NCI-H524 treated with DMSO at 0.1 percent for 48 hours (cell line): ENCODE measurements at places on chromosomes 6 and 20.
A peak's percentile ranks its signal among the peaks of the same experiment; 100 is the strongest.

- no peak for DNase-seq
Measured at GRCh38 chr20:41989935-41990635, 371.9 kb upstream of the CHD6 start.

DNA sequence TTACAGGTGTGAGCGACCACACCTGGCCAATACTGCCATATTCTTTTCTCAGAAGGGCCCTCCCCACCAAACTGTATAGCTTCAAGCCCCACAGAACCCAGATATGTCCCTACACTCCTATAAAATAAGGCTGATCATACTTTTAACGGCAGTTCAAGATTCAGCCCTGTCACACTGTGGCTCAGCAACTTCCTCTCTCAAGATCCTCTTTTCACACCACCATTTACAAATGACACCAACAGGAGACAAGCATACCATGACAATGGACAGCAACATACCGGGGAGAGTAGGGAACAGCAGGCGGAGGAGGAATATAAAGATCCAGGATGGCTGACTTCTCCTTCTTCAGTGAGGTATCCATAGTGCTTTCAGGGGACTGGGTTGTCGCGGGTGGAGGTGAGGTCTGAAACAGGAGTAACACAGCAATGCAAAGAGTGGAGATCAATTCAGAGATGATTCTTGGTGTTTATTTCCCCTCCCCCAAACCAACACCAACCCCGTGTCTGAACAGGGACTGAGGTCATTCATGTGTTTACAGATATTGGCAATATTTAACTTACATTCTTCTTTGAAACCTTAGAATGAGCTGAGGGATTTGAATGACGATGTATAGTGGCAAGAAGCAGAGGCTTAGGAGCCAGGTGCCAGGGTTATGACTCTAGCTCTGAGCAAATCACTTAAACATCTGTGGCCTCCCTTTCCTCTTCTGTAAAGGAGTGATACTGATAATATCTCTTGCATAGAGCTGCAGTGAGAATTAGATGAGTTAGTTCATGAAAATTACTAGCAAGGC lies 57.6 kb upstream of the IPCEF1 start:
- DNase-seq: peak; percentile 23

- DNase-seq: no peak
Measured at GRCh38 chr20:7984192-7984591, 35.4 kb downstream of the TMX4 start.

DNA sequence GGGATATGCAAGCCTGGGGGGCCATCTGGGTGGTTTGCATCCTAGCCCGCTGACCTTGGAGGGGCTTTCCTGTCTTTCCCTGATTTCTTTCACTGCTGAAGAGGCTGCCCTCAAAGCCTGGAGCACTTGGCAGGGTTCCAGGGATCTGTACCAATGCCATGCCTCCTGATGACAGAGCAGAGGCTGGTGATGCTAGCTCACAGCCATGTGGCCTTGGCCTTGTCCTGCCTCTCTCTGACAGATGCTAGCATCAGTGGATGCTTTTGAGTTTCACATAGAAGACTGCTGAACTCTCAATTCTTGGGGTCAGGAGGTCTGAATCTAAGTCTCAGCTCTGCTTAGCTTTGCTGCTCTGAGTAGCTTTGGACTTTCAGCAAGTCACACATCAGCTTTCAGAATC lies 21.9 kb upstream of the RREB1 start:
- DNase-seq: peak; percentile 58

- DNase-seq: no peak
Measured at GRCh38 chr20:36355469-36356171, 49.5 kb downstream of the DLGAP4 start.

- no peak for DNase-seq
Measured at GRCh38 chr6:124053315-124053714, 249.7 kb downstream of the NKAIN2 start.

GRCh38 chr6:130035211-130035610 lies 16.8 kb downstream of the L3MBTL3 start:
- DNase-seq: no peak

GRCh38 chr20:22944062-22944461 lies 91.0 kb upstream of the SSTR4 start:
- no peak for DNase-seq

DNA sequence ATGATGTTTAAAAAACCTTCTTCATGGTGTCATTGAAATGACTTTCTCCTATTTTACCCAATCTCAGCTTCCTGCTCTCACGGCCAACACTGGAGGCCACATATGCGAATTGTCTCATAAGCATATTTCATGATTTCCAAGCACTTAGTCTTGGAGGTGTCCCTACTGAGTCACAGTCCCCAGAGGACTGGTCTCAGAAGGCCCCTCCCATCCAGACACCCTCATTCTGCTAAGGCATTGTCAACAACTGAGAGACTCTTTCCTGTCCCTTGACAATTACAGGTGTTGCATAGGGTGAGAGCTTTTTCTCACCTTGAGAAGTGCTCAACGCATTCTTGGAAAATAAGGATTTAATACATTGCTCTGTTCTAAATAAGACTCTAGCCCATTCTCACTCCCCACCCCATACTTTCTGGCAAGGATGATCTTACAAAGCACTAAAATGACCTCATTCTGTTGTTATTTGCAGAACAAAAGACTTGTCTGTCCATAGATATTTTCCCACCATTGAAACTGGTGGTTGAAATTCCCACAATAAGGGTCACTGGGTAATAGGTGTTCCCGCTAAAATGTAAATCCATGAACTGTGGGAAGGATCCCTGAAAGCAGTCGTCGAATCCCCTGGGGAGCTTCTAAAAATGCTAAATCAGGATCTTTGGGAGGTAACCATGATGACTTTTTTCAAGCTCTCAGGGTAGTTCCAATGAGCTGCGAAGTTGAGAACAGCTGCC lies 32.3 kb upstream of the SLC22A23 start:
- DNase-seq: no peak

DNA sequence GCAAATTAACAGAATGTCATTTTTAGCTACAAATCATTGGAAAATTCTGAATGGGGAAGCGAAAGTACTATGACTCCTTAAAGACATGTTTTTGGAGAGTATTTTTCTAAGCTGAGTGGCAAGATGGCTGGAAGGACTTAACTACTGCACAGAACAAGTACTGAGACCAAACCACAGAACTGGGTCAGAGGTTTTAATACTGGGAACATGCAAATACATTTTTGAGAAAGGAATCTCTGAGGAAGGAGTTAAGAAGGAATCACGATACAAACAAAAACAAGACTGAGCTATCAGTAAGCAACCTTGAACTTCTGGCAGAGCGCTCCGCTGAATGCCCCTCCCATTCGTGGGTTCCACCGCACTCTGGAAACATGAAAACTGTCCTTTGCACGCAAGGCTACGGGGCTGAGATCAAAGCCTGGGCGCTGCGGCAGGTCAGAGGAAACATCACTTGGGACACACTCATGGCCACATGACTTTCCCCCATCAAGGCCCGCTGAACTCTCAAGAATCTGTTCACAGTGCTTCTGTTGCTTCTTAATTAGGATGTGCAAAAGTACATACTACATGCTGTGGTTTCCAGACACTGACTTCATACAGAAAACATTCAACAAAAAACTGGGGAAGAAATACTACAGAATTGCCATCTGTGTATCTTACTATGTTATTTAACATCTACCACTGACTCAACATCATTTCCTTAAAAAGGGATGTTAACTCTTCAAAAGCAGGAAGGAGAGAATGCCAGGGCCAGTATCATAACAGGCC lies 27.8 kb downstream of the SLC23A2 start:
- no peak for DNase-seq

- no peak for DNase-seq
Measured at GRCh38 chr20:61173961-61174725, 77.9 kb upstream of the CDH4 start.

- DNase-seq: no peak
Measured at GRCh38 chr6:91299544-91300491, 712.9 kb upstream of the MAP3K7 start.

DNA sequence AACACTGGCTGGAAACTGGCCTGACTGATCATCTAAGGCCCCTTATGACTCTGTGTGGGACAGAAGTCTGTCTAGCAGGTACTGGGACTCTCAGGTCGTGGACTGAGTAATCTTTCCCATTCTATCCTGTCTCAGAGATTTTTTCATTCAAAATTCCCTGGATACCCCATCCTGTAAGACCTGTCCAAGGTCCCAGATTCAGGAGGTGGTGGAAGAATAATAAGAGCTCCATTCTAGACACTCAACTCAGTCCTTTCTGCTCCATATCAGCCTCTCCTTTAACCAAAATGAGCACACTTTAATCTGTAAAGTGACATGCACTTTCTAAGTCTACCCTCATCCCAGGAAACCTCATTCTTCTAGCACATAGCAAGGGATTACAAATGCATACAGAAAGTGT lies 82.5 kb upstream of the MRPS10 start:
- no peak for DNase-seq

DNA sequence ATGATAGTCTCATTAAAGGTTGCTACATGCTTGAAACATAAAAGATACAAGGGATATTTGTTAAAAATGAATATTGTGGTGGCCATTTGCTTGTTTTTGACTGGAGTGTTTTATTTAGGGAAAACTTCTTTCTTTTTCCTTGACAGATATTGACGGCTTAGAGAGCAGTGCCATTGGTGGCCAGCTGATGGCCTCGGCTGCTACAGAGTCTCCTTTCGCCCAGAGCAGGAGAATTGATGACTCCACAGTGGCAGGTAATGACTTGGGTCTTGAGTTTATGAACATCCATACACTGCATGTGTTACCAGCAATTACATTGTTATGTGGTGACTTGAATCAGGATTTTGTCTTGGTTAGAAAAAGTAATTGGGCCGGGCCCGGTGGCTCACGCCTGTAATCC lies 67.5 kb upstream of the PBOV1 start:
- no peak for DNase-seq

- DNase-seq: no peak
Measured at GRCh38 chr20:33719277-33719988, 677 bp downstream of the PXMP4 start.

DNA sequence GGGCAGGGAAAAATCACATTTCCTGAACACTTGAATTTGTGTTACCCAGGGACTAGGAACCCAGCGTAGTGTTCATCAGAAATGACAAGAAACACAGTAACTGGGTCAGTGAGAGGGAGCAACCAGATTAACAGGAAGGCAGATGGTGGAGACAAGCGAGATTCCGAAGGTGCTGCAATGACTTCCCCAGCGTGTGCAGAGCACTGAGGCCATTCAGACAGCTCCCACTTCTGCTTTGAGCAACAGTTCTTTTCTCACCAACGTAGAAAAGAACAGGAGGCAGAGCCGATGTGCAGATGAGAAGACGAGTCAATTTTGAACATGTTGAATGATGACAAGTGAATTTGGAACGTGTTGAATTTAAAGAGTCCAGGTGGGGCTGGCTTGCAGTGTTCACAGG lies 63.1 kb upstream of the IFNGR1 start:
- DNase-seq: no peak

DNA sequence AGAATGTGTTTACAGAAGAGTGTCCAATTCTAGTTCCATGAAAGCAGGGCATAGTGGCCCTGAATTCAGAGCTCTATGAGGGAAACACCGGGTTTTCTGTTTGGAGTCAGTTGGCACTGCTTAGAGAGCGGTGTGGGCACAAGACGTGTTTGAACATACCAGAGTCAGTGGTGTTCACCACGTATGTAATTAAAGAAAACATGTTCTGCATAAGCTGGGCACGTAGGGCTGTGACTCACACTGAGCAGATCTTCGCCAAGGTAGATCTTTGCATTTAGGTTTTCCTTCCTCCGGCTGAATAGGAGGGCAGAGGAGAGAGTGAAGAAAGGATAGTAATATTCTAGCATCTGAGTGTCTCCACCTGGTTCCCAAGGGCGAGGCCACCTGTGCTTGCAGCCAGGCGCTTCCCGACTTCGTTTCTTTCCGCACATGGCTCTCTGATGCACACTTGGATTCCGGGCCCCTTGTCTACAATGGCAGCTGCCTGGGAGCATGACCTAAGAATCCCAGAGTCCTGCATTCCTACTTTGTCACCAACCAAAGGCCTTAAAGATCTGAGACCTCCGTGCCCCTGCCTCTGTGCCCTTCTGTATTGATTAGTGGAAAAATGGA lies 136.2 kb downstream of the ERMARD start:
- DNase-seq: no peak

DNA sequence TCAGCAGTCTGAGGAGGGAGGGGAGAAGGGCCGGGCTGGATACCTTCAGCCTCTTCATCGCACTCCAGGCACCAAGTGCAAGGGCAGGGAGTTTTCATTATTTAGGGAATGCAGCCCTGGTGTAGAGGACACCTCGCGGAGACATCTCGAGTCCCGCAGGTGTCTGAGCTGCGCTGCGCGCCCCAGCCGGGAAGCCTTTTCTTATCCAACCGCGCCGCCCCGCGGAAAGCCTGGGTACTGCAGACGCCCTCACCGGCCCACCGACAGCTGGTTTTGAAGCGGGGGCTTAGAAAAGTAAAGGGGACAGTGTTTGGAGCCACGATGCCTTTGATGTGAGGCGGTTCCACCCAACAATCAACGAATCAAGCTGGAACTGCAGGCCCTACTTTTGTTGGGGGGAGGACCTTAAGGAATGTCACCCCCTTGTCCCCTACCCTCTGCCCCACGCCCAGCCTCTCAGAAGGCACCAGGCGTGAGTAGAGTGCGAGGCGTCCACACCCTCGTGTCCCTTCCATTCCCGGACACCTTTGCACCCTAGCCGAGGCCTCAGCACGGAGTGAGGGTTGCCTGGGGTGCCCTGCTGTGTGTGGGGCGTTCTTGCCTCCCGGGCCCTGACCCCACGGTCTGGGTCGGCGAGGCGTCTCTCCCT lies 8.6 kb downstream of the NKX2-2 start:
- no peak for DNase-seq

DNA sequence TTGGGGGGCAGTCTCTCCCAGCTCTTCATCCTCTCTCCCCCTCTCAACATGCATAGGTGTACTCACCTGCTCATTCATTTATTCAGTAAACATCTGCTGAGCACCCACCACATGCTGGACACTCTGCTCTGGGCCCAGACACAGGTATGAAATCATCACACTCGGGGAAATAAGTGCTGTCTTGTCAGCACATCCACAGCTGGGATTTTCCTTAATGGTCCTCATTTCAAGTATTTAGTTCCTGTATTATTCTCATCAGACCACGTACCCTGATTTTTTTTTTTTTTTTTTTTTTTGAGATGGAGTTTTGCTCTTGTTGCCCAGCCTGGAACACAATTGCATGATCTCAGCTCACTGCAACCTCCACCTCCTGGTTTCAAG lies 19.4 kb downstream of the RAB5IF start:
- no peak for DNase-seq

DNA sequence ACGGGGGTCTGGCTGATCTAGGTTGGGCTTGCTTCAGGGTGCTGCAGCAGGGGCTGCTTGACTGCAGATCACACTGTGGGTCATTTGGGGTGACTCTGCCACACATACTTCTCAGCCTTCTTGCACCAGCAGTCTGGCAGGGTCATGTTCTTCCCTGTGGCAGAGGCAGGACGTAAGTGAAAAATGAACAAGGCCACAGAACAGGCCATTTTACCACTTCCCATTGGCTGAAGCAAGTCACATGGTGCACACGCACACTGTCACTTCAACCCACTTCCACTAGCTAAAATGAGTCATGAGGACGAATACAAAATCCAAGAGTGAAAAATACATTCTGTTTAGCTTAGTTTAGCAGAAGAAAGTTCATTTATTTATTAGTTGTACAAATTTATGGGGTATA lies 168.6 kb upstream of the GGTLC1 start:
- no peak for DNase-seq

GRCh38 chr6:101435038-101435437 lies 41.5 kb downstream of the GRIK2 start:
- no peak for DNase-seq

GRCh38 chr6:43074847-43075669 lies 1.1 kb upstream of the PTK7 start:
- DNase-seq: no peak
